ENCODE measurements at places on chromosomes 16 and 17.

DNA sequence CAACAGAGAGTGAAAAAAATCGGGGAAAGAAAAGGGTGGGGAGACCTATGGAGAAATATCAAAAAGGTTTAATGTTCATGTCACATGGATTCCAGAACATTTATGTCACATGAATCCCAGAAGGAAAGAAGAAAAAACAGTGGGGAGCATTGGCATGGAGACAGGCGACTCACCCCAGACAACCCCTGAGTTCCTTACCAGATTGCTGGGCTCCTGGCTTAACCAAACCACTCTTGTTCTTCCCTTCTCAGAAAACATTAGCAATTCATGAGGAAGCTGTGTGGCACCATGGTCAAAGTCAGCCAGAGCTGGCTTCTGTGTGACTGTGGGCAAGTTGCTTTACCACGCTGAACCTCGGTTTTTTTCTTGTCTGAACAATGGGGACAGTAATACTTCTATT, 49.6 kb upstream of the CLEC19A start:
- no peak for DNase-seq

- DNase-seq = no peak
Measured at GRCh38 chr16:79993629-79994209, 393.2 kb upstream of the MAF start.

- no peak for DNase-seq
Measured at GRCh38 chr16:76607317-76607716, 330.1 kb downstream of the CNTNAP4 start.

DNA sequence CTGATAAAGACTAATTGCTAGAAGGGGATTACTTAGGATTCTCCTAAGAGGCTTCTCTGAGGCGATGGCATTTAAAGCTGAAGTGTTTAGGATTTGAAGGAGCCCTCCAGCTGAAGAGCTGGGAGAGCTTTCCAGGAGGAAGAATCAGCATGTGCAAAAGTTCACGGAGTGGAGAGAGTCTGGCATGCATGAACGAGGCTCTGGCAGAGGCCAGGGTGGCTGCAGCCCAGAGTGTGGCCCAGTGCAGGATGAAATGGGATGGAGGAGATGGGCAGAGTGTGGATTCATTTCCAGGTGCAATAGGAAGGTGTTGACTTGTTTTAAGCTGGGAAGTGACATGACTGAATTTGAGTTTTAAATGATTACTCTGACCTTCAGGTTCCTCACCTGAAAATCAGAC, 249.0 kb upstream of the CCL2 start:
- no peak for DNase-seq

DNA sequence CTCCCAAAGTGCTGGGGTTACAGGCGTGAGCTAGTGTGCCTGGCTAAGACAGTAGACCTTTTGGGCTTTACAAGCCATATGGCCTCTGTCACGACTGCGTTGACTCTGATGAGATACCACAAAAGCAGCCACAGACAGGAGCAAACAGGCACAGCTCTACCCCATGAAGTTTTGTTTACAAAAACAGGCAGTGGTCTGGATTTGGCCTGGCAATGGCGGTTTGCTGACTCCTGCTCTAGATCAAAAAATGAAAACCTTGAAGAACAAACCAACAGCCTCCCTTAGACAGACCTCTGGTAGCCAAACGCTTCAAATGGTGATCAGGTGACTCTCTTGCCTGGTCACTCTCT, 20.7 kb downstream of the SLC43A2 start:
- no peak for DNase-seq

GRCh38 chr16:515175-515938, 12.2 kb upstream of the CAPN15 start:
- no peak for DNase-seq

- no peak for DNase-seq
Measured at GRCh38 chr16:82156761-82157533, 13.1 kb downstream of the MPHOSPH6 start.

- DNase-seq = no peak
Measured at GRCh38 chr17:49694847-49695697, 12.7 kb downstream of the SLC35B1 start.

GRCh38 chr16:4313563-4314531, 2.0 kb upstream of the GLIS2 start:
- no peak for DNase-seq

DNA sequence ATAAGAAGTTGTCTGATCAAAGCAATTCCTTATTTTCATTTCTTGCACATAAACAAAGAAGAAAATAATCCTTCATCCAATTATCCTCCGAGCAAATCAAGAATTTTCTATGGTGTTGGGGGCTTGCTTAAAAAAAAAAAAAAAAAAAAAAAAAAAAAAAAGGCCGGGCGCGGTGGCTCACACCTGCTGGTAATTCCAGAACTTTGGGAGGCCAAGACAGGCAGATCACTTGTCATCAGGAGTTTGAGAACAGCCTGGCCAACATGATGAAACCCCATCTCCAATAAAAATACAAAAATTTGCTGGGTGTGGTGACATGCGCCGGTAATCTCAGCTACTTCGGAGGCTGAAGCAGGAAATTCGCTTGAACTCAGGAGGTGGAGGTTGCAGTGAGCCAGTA, 19.3 kb downstream of the CNP start:
- no peak for DNase-seq

- DNase-seq = no peak
Measured at GRCh38 chr16:22217890-22218730, 12.0 kb downstream of the EEF2K start.

- no peak for DNase-seq
Measured at GRCh38 chr17:65852911-65853310, 291.5 kb upstream of the AXIN2 start.

DNA sequence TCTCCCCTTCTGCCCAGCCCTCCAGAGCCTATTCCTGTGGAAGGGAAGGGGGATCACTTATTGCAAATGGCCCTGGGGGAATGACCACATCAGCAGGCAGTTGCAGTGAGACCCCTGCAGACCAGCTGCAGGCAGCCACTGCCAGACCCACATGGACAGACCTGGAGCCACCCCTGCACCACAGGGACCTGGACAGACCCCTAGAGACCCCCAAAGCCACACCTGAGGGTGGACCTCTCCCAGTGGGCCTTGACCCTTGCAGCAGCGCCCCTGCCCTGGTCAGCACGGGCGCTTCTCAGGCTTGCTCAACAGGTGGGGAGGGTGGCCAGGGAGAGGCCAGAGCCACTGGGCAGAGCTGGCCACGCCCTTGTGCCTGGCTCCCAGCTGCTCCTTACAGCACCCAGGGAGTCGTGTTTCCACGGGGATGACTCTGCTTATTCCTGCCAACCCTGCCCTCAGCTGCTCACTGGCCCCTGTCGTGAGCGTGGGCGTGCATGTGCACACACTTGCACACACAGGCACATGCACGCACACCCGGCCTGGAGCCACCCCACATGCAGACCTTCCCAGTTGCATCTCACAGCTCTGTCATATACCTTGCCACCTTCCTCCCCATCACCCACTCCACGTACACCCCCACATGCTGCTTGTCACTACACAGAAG, 1.3 kb upstream of the SCN4A start:
- no peak for DNase-seq

All from esophagus squamous epithelium (tissue), 5 donors.